CD4-positive, CD25-positive, alpha-beta regulatory T cell (primary cell): ENCODE measurements at places on chromosomes 13 and 19. TPM values are rescaled to one million over a fixed set of nuclear protein-coding genes. Genes with fewer than 3 reads are reported as not detected.

AMER2 gene
- total RNA-seq: not detected

RBM26 gene
- total RNA-seq: 86.4 TPM

NXNL1 gene
- not detected for total RNA-seq

GJA3 gene
- total RNA-seq: not detected

FGF22 gene
- total RNA-seq: 0.81 TPM

DACH1 gene
- 0.47 TPM for total RNA-seq

ZNF776 gene
- 15.4 TPM for total RNA-seq

HOOK2 gene
- 16.9 TPM for total RNA-seq

EHD2 gene
- total RNA-seq: 0.86 TPM

ADGRE3 gene
- total RNA-seq: not detected

CLEC11A gene
- total RNA-seq: 0.74 TPM

- no peak for DNase-seq
Measured at GRCh38 chr13:103431856-103432255, 365.6 kb upstream of the SLC10A2 start.

- DNase-seq: no peak
Measured at GRCh38 chr13:66348745-66349690, 881.1 kb downstream of the PCDH9 start.

- no peak for DNase-seq
Measured at GRCh38 chr19:17860331-17860992, 752 bp downstream of the RPL18A start.

DNA sequence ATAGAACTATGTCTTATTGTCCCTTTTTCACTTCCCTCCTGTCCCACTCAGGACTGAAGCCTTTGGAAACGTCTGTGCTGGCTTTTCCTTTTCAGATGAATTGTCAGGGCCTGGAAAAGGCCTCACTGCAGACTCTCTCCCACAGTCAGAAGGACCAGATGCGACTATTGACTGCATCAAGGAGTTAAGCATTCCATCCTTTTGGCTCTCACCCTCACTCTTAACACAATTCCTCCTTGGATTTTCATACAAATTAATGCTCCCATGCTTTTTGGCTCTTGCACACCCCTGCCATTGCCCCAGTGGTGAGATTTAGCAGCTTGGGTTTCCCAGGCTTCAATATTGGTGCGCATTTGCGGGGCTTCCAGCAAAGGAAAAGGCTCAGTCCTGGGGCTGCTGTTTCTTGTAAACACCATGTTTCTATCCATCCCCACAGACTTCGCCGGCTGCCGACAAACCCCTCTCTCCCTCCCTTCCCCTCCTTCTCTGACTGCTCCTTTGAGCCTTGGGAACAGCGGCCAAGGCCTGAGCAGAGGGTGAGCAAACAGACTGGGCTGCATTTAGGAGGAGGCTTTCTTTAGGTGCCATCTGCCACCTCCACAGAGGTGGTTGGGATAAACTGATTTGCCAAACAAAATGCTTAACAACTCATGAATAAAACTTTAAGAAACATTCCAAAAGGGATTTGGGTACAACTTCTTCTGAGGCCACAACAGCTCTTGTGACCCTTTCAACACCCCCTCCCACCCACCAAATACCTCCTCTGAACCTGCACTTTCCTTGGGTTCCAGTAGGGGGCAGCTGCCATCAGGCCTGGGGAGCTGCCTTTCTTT, 48.6 kb upstream of the PCDH8 start:
- no peak for DNase-seq

GRCh38 chr13:36973621-36974295, 25.4 kb downstream of the ALG5 start:
- DNase-seq: no peak

DNA sequence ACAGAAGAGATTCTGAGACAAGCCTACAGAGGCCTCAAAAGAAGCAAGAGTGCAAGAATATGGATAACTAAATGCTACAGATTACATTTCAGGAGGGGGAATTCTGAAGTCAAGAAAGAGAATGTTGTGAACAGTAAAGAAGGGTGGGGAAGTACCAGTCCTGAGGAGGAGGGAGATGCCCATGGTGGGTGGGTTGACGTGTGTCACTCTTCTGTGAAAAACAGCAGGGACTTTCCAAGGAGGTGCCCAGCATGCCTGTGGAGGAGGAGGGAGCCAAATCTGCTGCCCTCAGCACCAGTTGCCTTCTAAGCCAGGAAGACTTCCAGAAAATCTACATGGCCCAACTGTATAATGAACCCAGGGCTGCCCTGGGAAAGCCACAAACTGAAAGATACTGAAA, 87.7 kb downstream of the SGCG start:
- peak; percentile 1 for DNase-seq

DNA sequence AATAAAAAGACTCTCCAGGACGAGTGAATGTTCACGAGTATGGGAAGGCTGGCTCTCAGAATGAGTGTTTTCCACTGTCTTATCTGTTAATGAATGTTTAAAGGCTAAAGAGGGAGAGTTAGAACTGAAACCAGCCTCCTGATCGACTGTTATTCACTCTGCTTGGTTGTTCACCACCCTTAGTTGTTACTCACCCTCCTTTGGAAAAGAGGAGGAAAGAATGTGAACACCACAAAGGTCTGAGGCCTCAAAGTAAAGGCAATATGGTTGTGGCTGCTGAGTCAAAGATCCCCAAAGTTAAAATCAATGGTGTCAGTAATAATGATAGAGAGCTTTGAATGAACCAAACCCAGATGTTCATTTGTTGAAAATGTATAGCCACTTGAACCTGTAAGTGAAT, 1793.2 kb upstream of the PCDH20 start:
- DNase-seq: no peak

DNA sequence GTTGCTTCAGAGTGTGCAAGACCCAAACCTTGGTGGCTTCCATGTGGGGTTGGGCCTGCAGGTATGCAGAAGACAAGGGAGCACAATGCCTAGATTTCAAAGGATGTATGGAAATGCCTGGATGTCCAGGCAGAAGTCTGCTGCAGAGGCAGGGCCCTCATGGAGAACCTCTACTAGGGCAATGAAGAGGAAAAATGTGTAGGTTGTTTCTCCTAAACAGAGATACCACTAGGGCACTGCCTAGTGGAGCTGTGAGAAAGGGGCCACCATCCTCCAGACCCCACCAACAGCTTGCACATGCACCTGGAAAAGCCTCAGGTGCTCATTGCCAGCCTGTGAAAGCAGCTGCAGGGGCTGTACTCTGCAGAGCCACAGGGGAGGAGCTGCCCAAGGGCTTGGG, 532.6 kb upstream of the GPC6 start:
- no peak for DNase-seq

GRCh38 chr19:55907286-55907685, 24.9 kb downstream of the NLRP13 start:
- DNase-seq: no peak

- no peak for DNase-seq
Measured at GRCh38 chr13:109226631-109227030, 559.8 kb downstream of the IRS2 start.

DNA sequence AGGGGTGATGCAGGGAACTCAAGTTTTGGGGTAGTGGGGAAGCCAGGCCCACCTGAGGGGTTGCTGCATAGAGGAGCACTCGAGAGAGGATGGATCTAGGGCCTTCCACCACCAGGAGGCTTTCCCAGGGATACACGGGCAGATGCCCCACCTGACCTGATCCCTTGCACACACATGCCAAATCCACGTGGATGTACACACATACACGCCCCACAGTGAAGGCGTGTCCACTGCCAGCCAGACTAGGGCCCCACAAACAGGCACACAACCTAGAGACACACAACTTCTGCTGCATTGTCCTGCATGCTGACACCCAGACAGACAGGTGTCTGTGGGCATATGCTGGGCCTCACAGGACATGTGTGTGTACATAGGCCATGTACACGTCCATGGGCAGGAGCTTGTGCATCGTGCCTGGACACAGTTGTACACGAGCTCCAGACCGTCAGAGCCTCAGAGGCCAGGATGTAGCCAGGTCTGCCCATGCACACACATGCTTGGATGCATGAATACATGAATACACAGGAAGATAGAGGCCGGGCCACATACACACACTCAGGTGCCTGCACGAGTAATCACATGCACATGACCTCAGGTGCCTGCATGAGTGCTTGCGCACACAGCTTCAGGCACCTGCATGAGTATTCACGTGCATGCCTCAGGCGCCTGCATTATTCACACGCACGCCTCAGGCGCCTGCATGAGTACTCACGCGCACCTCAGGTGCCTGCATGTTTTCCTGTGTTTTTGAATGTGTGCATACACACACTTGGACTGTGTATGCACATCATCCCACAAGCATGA, 8.9 kb downstream of the CCDC97 start:
- no peak for DNase-seq

DNA sequence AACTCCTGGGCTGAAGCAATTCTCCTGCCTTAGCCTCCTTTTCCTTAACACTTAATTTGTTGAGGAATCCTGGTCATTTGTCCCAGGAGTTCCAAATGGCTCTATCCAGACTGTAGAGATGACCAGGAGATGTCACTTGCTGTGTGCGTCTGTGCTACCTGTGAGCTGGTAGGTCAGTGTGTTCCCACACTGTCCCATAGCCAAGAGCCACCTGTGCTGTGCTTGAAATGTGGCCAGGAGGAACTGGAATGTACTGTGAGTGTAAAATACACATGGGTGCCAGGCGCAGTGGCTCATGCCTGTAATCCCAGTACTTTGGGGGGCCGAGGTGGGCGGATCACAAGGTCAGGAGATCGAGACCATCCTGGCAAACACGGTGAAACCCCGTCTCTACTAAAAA, 29.4 kb upstream of the KDM4B start:
- DNase-seq: no peak

GRCh38 chr13:22017226-22017625, 346.4 kb downstream of the FGF9 start:
- no peak for DNase-seq

GRCh38 chr13:35927567-35928021, 203.6 kb downstream of the DCLK1 start:
- DNase-seq: no peak

DNA sequence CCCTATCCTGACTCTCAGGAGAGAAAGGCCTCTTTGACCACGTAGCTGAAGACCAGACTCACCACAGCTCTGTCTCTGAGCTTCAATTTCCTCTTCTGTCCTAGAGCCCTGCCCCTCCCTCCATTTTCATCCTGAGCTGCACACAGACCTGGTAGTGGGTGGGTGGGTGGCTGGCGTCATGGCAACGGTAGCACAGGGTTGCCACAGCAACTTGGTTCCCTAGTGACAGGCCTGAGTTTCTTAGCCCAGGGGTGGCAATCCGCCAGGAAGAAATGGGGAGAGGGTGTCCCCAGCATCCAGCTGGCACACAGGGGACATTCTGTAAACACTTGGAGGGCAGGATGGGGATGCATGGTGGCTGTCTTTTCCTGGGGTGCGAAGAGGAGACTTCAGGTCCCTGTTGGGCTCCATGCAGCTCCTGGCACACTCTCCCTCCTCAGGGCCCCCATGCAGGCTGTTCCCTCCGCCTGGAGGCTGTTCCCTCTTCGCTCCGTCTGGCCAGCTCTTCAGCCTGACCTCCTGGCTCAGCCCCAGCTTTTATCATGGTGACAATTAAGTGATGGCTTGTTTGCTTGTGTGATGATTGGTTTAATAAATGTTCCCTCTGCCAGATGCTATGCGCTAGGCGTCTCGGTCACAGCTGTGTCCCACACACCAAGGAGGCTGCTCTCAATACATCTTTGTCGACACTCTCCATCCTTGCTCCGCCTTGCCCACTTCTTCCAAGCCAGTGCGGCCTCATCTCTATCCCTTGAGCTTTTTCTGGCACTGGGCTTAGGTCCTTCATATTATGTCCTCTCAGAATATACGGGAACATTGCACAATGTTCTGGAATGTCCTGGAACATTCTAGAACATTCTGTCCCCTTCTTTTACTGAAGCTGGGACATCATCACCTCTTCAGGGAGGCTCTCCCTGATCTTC, 7.4 kb upstream of the KLHL26 start:
- DNase-seq: no peak

- DNase-seq: no peak
Measured at GRCh38 chr13:104871456-104871855, 1664.0 kb downstream of the EFNB2 start.

GRCh38 chr13:91652404-91653301, 254.2 kb downstream of the GPC5 start:
- no peak for DNase-seq

GRCh38 chr19:38321646-38322196, 2.1 kb downstream of the KCNK6 start:
- no peak for DNase-seq

DNA sequence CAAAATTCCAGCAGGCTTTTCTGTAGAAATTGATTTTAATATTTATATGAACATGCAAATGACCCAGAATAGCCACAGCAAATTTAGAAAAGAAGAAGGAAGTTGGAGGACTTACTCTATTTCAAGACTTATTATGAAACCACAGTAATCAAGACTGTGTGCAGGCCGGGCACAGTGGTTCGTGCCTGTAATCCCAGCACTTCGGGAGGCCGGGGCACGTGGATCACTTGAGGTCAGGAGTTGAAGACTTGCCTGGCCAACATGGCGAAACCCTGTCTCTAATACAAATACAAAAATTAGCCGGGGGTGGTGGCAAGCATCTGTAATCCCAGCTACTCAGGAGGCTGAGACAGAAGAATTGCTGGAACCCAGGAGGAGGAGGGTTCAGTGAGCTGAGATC, 6.0 kb upstream of the FFAR2 start:
- DNase-seq: no peak
